ENCODE measurements at places on chromosomes 3 and 15.

DNA sequence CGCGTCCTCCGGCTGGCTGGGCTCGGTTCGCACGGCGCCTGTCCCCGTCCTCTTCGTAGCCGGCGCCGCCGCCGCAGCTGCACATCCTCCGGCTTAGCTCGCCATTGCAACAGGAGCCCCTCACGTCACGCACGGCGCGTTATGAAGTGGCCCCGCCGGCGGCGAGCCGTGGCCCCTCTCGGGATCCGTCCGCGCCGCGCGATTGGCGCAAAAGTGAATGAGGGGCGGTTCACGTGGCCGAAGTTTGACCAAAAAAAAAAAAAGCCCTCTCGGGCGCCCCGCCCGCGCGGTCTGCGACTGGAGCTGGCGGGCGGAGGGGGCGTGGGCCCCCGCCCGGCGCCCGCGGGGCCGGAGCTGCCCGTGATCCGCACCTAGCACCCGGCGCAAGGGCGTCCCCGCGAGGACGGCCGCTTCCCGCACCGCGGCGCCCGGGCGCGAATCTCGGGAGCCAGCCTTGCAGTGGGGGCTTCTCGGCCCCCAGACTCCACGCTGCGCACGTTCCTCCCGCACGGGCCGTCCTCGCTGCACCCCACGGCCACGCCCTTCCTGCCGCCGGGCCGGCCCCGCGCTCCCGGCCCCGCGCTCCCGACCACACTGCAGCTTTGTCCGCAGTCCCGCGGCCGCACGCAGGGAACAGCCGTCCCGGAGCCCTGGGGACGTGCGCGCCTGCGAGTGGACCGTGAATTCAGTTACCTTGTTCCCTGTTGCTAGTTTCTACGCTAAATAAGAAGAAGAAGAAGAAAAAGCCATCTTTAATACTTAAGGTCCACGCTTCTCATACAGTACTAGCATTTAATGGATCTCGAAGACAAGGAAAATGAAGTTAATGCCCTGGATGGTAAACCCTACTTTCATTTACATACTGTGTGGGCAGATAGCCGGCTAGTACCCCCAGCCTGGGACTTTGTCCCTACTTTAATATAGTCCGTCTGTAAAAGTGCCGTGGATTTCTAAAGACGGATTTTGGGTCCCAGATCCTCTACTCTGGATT is at the start of gene CHSY1:
Gene CHSY1, minus strand, starts transcription at position 219 of the 991 bp plus-strand sequence. CDS start 592 bp downstream, outside the sequence.
- peak; percentile 87 for DNase-seq

DNA sequence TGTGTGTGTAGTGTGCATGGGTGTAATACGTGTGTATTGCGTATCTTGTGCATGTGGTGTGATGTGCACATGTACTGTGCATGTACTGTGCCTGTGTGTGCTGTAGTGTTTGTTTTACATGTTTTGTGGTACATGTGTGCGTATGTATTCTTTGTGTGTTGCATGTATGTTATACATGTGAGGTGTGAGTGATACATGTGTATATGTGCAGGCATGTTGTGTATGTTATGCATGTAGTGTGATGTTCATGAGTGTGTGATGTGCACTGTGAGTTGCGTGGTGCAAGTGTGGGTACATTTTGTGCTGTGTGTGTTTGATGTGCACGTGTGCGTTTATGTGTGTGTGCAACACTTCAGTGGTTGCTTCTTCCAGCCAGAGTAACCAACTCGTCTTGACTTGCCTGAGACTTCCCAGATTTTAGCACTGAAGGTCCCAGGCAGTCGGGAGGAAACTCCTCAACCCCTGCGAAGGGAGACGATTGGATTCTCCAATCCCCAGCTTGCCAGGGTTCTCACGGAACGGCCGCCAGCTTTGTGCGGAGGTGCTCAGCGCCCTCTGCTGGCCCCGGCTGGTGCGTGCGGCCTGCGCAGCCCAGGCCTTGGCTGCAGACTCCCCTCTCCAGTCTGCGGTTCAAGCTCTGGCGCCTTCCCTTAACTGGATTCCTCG is 3.6 kb downstream of the GALNT15 start:
- no peak for DNase-seq

DNA sequence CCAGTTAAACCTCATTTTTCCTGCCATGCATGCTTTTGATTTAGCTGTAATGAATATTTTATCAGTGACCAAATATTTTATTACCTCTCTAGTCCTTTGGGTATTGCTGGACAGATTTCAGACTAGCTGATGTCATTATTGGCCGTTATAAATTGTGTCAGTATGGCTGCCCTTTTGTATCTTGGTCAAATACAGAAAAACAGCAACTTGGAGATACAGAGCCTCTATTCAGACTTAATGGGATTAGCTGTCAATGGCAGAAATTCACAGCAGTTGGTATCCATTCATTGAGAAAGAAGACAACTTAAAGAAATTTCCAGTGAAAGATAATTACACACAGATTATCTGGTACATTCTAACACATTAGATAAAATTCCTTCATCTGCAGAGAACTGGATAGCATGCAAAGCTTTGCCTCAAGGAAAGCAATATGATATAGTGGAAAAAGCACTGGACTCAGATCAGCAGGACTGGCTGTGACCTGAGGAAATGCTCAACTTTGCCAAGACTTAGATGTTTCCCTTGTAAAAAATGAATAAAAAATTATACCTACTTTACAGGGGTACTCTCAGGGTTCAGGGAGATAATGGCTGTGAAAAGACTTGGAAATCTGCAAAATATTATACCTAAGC is 20.8 kb downstream of the COL6A6 start:
- DNase-seq: no peak

DNA sequence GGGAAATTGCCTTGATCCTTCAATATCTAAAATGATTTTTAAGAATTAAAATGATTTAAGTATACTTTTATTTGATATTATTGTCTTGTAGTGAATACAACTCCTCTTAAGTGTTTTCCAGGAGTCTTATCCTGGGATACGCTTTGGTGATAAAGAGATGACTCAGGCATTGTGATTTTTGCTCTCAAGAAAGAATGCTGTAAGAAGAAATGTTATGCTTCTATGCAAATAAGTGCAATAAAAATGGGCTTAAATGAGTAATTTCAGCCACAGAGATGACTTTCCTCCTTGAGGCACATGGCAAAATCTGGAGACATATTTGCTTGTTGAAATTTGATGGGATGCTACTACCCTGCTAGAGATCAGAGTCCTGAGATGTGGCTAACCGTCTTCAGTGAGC is 358.6 kb upstream of the BCHE start:
- DNase-seq: no peak

GRCh38 chr15:57551715-57552677 is 39.7 kb upstream of the MYZAP start:
- DNase-seq: no peak

GRCh38 chr15:77225088-77225487 is 154.2 kb upstream of the TSPAN3 start:
- DNase-seq: no peak

GRCh38 chr15:67035886-67036285 is 29.5 kb upstream of the SMAD3 start:
- no peak for DNase-seq
